ENCODE measurements at places on chromosomes 16 and 17.
A peak's percentile ranks its signal among the peaks of the same experiment; 100 is the strongest.

DNA sequence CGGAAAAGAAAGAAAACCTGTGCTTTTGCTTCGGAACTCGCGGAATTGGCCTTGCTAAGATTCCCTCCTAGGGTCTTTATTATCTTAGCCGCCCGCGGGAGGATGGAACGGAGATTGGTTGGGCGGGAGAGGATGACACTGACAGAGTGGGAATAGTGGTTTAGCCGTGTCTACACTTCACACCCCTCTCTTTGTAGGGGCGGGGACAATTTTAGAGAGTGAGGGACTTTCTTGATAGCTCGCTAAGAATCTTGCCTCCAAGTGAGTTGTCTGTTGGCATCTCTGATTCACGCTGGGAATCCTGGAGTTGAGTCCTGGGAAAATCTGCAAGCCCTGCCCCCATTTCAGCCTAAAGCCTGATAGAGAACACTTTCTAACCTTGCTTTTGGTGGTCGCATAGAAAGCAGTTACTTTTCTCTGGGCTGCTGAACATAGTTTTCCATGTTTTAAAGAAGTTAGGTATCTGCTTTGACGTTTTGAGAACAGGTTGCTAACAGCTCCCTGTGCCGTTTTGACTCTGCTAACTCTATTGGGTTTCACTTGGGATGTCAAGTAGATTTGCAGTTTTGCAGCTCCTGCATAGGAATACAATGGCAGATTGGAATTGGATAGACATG is 697 bp downstream of the NOL11 start:
- DNase-seq: no peak

DNA sequence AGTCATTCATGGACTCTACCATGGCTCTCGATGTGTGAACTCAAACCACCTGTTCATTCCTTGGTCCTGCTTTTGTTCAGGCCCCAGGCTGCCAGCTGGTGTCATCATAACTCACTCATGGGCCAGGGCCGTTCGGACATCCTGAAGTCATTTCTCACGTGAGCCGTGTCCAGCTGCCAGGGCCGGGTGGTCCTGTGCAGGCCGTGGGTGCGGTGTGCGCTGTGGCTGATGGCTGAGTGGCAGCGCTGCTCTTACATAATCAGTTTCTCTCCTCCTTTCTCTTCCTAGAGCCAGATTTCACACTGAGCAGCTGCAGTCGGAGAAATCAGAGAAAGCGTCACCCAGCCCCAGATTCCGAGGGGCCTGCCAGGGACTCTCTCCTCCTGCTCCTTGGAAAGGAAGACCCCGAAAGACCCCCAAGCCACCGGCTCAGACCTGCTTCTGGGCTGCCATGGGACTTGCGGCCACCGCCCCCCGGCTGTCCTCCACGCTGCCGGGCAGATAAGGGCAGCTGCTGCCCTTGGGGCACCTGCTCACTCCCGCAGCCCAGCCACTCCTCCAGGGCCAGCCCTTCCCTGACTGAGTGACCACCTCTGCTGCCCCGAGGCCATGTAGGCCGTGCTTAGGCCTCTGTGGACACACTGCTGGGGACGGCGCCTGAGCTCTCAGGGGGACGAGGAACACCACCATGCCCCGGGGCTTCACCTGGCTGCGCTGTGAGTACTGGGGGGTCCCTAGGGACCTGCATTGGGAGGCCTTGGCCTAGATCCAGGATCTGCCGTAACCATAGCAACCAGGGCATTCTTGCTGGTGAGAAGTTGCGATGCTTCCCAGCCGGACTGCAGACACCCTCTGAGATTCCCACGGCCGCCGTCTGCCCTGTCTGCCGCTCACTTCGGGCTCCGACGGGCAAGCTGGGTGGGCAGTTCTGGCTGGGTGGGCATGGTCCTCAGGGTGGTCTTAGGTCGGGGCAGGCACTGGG is at the start of gene IL34:
IL34 (plus strand) TSS at position 300 of the 982 bp plus-strand sequence; CDS start at position 689, 389 bp downstream.
- DNase-seq: no peak

DNA sequence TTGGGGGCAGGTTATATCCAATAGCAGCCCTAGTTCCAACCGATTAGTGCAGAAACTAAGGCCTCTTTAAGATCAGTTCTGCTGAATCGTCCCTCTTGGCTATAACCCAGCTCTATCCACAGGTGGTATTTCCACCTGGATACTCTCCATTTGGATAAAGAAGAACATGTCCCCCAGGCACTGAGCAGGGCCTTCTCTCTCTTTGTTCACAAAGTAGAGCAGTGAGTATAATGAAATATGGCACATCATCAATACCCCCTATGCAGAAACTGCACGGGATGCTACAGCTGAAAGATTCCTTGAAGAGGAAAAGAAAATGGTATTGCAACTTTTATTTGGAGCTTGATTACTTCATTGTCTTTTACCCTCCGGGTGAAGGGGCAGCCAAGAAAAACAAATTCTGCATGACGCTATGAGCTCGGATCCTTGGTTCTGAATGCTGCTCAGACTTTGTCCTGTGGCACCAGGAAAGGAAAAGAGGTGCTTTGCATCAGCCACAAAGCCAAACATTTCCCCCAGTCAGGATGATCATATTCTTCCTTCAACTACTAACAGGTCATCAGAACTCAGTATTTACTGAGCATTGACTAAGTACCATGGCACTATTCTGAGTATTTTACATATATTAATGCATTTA is 399.7 kb downstream of the NPIPA8 start:
- no peak for DNase-seq

DNA sequence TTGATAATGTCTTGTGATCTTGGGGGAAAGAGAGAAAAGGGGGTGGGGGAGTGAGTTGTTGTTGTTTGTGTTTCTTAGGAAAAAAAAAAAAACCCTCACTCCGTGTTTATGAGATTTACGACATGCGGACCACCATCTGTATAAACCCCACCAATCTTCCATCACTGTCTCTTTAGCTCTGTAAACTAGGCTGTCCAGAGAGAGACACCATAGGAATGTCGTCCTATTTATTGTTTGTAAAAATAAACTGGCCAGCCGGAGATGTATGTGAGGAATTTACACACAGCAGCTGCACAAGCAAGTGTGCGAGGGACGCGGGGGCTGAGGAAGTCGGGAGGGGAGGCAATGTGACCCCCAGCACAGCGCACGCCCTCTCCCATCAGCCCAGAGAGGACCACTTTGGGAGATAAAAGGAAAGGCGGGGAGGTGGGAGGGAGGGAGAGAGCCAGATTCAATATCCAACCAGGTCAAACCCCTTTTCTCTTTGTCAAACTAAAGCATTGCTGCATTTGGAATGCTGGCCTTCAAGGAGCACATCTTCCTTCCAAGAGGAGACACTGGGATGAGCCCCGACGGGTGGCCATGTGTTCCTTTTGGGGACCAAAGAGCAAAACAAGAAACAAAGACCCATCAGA is 136.2 kb upstream of the SALL1 start:
- DNase-seq: no peak

- DNase-seq: no peak
Measured at GRCh38 chr16:11460820-11461594, 115.7 kb downstream of the RMI2 start.

GRCh38 chr17:7633093-7633492 is 3.2 kb downstream of the SHBG start:
- DNase-seq: no peak

- peak; percentile 84 for DNase-seq
Measured at GRCh38 chr16:401468-402348, at the start of gene DECR2. DECR2 (plus strand) TSS chr16:401885; CDS start chr16:401964, 79 bp downstream.

- DNase-seq: no peak
Measured at GRCh38 chr17:9971991-9972390, 66.9 kb upstream of the RCVRN start.

- DNase-seq: no peak
Measured at GRCh38 chr16:21645261-21645721, 7.1 kb downstream of the IGSF6 start.

GRCh38 chr17:27810211-27810901 is 10.0 kb upstream of the NOS2 start:
- no peak for DNase-seq

- no peak for DNase-seq
Measured at GRCh38 chr17:57724026-57724728, 20.9 kb downstream of the CCDC182 start.

DNA sequence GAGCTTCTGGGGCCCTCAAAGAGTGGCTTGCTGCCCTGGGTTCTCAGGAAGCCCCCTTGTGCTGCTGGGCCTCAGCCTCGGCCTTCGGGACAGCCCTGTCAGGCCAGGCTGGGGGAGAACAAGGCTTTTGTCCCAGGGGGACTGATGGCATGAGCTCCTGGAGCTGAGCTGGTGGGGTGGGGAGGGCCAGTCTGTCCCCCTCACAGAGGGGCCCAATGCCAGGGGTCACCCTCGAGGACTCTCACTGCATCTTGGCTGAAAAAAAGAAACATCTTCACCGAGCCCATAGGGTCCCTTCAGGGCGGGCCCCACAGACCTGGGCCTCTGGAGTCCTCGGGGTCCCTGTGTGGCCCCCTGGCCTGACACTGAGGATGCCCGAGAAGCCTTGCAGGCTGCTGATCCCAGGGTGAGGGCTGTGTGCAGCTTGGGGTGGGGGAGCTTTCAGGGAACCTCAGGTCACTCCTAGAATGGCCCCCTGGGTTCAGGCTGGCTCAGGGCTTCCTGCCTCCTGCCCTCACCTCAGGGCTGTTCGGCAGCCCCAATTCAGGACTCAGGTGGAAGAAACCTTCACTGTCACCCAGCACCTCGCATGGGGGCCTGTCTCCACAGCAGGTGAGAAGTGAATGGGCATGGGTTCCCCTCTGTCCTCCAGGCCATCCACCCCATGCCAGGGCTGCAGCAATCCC is 90.5 kb downstream of the TNFRSF13B start:
- no peak for DNase-seq

DNA sequence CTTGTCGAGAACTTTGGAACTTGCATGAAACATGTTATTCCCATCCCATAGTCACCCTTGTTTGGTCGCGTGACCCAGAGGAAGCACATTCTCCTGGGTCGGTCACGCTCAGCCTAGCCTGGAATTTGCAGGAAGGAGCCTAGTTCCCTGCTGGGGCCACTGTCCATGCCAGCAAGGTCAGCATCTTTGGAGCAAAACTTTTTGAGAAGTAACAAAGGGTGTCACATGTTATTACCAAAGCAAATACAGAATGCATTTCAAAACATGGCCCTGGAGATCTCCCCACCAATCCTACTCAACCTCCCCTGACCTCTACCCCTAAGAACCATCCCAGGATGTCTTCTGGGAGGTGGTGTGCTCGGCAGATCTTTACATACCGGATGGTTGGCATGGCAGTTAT is 26.2 kb upstream of the IRF8 start:
- no peak for DNase-seq

- peak; percentile 44 for DNase-seq
Measured at GRCh38 chr16:19071811-19072777, 4.7 kb downstream of the COQ7 start.

DNA sequence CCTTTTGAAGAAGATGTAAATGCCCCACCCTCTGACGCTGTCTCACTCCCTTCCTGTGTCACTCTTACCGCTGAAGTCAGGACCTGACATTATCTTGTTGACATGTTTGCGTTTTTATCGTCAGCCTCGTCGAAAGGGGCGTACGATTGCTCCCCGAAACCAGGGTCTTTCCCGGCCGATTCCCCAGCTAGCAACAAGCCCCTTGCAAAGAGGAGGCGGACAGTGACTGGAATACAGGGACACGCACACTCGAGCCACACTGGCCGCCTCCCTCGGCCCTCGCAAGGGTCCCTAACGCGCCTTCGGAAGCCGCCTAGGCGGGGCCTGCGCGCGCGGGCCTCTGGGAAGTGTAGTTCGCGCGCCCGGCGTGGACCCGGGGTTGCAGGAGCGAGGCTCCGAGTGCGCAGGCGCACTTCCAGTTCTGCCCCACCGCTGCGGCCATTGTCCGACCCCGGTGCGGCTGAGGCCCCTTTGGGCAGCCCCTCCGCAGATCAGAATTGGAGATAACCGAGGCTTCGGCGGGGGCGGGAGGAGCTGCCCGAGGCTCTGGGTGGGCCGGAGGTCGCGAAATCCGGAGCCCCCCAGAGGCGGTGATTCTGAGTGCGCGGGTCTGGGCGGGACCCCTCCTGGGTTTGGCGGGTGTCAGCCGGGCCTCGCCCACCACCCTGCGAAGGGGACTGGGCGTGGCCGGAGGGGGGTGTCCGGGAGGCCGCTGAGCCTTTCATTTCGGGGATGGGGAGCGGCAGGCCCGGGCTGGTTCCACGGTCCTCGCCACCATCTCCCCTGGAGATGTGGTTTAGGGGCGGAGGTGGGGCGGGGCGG is at the start of gene ZFP90:
ZFP90 (plus strand) TSS at position 412 of the 822 bp plus-strand sequence. CDS start 502 bp downstream, outside the sequence.
- peak; percentile 84 for DNase-seq

- no peak for DNase-seq
Measured at GRCh38 chr16:86344881-86345280, 165.4 kb upstream of the FOXF1 start.

- no peak for DNase-seq
Measured at GRCh38 chr17:40170325-40170724, 6.9 kb upstream of the RAPGEFL1 start.

- DNase-seq: peak; percentile 98
Measured at GRCh38 chr16:87201052-87201451, 116.1 kb downstream of the C16orf95 start.

GRCh38 chr17:49227436-49228261 is 2.9 kb downstream of the PHOSPHO1 start:
- DNase-seq: peak; percentile 51

DNA sequence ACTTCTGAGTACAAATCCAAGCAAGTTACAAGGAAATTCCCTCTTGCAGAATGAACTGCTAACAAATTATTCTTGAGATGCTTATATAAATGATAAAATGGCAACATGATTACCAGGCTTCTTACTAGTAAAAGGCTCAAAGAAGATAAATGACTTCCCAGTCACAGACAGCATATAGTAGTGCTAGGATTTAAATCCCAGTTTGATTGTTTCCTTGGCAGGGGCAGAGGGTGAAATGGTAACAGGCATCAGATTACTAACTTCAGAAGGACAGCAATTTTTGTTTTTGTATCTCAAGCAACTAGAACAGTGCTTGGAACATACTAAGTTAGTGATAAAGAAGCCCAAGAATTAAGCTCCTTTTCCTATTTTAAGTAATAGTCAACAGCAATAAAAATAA is 102.8 kb downstream of the SSH2 start:
- DNase-seq: no peak

- no peak for DNase-seq
Measured at GRCh38 chr16:11668623-11669379, 546 bp downstream of the SNN start.

DNA sequence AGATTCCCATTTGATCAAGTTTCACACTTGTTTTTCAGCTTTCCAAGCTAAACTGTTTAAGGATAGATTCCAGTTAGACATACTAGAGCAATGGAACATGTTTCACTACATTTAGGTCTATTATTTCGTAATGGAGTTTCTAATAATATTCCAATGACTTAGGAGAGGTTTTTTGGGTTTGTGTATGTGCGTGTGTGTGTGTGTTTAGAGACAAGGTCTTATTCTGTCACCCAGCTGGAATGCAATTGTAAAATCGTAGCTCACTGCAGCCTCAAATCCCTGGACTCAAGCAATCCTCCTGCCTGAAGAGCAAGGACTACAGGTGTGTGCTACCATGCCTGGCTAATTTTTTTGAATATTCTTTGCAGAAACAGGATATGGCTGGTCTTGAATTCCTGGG is 426.3 kb downstream of the ZFHX3 start:
- DNase-seq: peak; percentile 63

- no peak for DNase-seq
Measured at GRCh38 chr17:48163809-48164208, 56.2 kb downstream of the SNX11 start.

DNA sequence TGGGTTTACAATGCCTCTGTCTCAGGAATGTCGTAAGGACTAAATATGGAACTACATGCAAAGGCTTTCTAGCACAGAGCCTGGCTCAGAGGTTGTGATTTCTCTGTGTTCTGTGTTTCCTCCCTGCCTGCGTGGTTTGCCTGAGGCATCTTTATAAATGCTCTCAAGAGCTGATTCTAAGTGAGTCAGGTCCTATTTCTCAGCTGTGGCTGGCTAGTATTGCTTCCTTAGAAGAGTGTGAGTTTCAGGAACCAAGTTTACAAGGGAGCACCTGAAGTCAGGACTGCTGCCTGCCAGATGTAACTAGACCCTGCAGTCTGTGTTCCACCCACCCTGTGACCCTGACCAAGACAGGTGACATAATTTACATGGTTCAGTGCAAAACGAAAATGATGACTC is 8.0 kb upstream of the CCL1 start:
- no peak for DNase-seq

Measured in fibroblast of gingiva (primary cell).